ENCODE measurements at places on chromosomes 6 and 20.

DNA sequence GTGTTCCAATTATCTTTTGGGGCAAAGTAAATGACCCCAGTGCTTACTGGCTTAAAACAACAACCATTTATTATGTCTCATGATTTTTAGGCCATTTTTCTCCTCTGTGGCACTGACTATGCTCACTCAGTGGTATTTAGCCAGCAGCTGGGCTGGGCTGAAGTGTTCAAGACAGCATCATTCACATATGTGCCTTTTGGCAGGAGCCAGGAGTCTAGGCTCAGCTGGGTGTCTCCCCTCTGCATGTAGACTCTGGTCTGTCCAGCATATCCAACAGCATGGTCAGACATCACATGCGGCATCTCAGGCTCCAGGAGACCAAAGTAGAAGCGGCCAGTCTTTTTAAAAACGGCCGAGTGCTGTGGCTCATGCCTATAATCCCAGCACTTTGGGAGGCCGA is 120.3 kb upstream of the TOP1 start:
- no peak for DNase-seq

DNA sequence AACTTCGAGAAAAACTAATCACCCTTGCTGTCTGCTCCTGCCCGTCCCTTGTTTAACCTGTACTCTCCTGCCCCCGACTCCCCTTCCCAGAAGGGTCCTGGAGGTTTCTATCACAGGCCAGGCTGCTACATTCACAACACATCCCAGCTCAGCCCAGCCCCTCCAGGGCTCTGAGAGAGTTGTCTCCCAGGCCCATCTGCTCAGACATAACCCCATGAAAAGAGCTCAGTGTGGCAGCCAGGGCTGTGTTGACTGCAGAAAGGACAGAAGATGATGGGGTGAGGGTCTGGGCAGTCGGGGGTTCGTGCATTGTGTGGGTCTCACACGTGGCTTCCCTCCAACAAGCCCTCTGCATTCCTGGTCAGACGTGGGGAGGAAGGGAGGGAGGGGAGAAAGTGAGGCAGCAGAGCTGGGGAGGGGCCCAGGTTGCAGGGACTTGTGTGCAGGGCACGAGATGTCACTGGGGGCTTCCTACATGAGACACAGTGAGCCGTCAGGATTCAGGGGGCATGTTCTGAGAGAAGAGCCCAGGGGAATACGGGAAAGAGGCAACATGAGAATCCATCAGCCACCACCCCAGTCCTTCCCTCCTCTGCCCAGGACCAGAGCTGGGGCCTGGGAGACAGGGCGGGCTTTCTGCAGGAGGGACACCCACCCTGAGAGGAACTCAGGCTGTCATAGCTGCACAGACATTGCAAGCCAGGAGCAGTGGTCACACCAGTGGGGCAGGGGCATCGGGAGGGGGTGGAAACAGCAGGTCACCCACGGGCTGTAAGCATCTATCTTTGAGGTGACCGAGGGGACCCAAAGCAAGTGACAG is 372.9 kb downstream of the PREX1 start:
- no peak for DNase-seq

GRCh38 chr20:20443504-20443903 is 75.6 kb downstream of the INSM1 start:
- no peak for DNase-seq

DNA sequence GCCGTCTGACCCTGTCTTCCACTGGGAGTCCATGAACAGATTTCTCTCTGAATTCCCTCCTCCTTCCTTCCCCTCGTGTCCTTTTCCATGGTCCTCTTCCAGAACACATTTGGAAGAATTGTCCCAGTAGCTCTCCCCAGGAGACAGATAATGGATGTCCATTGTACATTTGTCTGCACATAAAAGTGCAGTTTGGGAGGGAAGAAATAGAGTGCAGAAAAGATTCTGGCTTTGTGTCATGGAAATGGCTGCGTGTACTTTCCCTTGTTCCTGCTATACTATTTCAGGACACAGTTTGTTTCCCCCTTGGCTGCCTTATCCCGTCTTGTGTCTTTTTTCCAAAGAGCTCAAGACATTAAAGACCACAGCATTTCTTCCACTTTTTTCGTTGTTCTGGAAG is 127.6 kb downstream of the SYNDIG1 start:
- no peak for DNase-seq

DNA sequence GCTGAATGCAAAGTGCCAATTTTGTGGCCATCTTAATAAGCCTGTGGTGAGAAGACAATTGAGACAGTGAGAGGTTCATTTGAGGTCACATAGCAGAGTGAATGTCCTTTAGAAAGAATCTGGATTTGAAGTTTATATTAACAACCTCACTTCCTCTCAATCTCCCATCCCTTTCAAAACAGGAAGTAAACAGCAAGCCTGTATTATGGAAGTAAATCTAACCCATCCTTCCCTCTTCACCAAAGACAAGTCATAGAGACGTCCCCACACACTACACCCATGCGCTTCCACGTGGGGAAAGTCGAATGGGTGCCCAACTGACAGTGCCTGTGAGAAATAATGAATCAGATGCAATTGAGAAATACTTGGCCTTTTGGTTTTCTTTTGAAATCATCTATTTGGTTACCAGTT is 28.8 kb upstream of the CCND3 start:
- DNase-seq, result no peak

GRCh38 chr6:82074556-82074955 is 173.0 kb downstream of the IBTK start:
- DNase-seq, result no peak

- DNase-seq, result no peak
Observed at GRCh38 chr6:4906293-4907276, 97.3 kb downstream of the RPP40 start.

GRCh38 chr6:39074486-39074885 is 25.9 kb downstream of the GLP1R start:
- no peak for DNase-seq

DNA sequence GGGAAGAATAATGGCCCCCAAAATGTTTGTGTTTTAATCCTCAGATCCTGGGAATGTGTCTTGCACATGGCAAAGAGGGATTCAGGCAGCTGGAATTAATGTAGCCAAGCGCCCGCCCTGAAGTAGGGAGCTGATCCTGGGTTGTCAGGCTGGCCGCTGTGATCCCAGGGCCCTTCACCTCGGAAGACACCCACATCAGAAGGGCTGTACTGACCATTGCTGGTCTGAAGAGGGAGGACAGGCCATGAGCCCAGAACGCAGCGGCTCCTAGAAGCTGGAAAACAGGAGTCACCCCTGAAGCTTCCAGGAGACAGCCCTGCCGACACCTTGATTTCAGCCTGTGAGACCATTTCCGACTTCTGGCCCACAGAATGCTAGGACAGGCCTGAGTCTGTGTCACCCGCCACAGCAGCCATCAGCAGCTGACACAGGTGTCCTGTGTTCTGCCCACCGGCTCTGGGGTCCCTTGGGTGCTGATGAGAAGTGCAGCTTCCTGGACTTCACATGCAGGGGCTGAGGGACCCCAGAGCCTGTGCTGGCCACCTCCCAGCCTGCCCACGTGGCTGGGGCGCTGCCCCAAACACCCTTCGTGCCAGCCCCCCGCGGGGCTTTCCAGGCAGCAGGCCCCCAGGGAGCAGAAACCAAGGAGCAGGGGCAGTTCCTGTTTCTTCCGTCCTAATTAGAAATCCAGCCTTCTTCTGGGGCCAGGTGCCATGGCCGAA is 86.3 kb downstream of the ERMARD start:
- DNase-seq, result no peak

DNA sequence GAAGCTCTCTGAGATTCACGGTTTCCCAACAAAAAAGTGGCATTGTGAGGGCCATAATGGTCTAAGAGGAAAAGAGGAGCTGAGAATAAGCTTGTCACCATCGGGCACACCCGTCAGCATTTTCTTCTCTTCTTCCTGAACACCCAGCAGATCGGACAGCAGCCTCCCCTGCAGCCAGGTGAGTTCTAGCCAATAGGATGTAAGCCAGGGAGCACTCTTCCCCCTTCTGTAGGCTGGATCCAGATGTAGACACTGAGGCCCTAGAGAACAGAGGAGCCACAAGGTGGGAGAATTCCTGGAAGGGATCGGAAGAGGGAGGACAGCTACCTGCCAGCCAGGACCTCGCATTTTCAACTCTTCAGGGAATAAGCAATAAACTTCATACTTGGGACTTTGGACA is 228.0 kb downstream of the SYNDIG1 start:
- DNase-seq, result no peak

Data from HCT116 (cell line).